ENCODE measurements at places on chromosomes 7 and 10. TPM values are rescaled to one million over a fixed set of nuclear protein-coding genes. Genes with fewer than 3 reads are reported as not detected.
A peak's percentile ranks its signal among the peaks of the same experiment; 100 is the strongest.

Gene SEMA3E
- total RNA-seq, result not detected

Gene LLCFC1
- total RNA-seq, result not detected

Gene ATRNL1
- 26.9 TPM for total RNA-seq

GRCh38 chr7:132709971-132710567, 133.8 kb upstream of the PLXNA4 start:
- DNase-seq, result no peak

DNA sequence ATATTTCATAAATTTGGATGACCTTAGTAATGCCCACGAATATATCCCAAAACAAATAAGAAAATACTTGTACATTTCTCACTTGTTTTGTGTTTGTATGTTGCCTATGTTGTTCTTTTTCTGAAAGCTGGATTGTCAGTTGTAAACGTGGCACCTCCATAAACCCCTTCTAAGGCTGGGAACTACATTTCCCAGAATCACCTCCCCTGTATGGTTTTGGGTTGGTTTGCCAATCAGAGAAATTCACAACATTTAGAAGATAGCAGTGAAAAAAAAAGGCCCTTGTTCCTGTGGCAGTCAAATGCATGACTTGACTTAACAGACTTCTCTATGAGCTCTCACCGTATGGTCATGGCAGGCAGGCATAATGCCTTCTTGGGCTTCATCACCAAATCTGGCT, 676.3 kb upstream of the STEAP1 start:
- DNase-seq, result no peak

DNA sequence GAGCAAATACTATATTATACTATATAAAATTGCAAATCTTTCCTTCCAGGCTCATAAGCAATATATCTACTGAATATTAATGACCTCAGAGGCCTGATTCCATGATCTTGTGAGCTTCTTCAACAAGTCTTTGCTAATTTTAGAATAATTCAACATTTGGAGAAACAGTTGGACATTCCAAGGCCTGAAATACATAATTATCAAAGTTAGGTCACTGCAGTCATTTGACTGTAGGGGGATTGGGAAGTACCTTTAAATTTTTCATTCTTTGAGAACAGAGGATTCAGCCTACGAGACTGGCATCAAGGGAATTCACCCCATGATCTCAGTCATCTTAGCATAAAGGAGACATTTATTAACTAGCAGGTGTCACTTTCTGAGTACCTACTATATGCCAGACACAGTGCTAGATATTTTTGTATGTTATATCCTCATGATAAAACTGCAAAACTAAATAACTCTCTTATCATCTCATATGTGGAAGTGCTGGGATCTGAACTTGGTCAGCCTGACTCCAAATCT, 85.4 kb downstream of the DOCK4 start:
- no peak for DNase-seq

DNA sequence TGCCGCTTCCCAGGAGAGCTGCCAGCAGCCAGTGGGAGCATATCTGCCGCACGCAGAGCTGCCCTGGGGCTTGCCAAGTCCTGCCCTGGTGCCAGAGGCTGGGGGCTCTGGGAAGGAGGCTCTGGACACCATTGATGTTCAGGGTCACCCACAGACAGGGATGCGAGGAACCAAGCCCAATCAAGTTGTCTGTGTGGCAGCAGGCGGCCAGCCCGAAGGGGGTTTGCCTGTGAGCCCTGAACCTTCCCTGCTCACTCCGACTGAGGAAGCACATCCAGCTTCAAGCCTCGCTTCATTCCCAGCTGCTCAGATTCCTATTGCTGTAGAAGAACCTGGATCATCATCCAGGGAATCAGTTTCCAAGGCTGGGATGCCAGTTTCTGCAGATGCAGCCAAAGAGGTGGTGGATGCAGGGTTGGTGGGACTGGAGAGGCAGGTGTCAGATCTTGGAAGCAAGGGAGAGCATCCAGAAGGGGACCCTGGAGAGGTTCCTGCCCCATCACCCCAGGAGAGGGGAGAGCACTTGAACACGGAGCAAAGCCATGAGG, 94.6 kb downstream of the TACC2 start:
- no peak for DNase-seq

DNA sequence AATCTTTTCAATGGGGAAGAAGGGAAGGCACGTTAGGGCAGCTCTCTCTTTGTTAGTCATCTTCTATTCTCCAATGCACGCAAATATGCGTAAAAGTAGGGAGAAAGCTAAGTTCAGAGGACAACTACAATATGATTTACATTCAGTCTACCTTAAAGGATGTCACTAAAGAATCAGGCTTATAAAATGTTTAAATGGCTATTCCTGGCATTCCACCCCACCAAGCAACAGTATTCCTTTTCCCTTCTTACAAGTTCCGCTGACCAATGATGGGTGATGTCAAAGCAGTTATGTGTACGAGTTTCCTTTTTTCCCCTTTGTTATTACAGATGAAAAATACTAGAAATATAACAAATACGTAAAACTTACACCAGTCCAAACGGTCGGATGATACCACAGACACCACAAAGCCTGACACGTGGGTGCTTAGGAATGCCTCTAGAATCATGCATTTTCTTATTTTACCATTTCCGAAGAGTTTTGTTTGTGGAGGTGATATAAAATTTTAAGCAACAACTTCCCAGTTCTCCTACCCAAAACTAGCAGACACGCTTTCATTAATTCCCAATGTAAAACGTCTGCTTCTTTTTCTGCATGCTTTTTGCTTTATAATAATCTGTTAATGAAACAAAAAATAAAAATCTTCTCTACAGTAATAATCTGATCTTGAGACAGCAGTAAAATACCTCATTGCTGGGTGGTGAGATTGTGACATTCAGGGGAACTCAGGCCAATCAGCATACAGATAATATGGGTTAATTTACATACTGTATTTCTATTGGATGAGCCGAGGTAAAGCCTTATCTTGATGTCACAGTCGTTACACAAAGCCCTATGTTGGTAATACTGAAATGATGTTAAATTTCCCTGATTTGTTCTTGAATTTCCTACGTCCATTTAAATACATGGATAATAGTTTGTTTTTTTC, 708 bp upstream of the GPR85 start:
- DNase-seq, result no peak

GRCh38 chr7:130909881-130910672, 176.1 kb upstream of the KLF14 start:
- DNase-seq, result no peak

GRCh38 chr7:33905389-33906032, at the start of gene BMPER:
Gene BMPER (plus strand): TSS chr7:33905539. CDS start chr7:33905614, 75 bp downstream.
- DNase-seq, result no peak

DNA sequence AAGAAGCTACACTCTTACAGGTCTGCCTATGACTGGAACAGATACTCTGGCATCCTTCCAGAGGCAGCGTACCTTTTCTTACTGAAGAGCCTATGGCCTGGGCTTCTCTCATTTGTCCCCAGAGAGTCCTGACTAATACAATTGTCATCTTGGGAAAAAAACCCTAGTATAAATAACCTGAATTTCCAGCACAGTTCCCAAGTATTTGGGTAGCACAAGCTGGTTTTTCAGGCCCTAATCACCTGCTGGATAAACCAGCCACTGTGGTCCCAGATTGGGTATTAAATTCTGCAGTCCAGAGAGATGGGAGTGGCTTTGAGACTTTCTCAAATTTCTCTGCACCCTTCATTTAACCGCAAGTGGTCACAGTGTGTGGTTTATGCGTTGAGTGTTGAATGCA, 186.8 kb upstream of the NEBL start:
- no peak for DNase-seq

DNA sequence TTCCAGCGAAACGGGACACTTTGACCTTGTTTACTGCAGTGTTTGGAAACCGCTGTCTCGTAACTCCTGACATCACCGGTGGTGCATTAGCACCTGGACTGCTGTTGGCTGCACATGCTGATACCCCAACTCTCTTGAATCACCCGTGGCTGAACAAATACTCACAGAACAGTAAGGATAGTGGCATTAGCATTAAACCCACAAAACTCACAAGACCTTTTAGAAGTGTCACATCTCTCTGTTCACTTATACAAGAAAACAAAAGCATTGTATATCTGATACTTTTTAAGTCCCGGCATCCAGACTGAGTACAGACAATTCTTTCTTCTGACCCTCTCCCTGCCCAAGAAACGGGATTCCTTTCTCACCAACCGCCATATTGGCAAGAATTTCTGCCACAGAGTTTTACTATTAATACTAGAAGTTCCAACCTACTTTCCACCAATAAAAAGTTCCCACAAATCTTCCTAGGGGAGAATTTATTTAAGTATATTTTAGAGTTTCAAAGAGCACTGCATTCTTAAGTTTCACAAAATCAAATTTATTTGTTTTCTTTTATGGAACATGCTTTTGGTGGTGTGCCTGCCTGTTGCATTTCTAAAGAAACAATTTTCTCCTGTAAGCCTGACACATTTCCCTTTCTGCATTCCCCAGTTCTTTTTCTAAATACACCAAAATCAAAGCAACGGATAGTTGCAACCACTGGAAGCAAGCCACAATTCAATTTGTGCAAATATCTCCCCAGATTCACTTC, 208.4 kb upstream of the KLF14 start:
- DNase-seq, result peak; percentile 50
